ENCODE measurements at places on chromosomes 5 and 9.

DNA sequence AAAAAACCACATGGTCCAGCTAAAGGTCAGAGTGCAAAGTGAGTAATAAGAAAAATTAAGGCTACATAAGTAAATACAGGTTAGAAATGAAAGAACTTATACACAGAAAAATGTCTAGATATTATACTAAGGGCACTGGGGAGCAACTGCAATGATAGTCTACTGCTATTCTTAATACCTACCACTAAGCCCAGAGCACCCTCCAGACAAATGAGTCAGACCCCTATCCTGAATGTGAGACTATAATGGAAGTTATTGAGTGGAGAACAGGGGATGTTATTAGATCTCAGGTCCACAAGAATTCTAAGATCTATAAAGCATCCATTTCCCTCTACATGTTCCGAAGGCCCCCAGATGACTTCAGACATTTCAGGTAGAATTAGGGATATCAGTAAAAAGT, 438.3 kb downstream of the PRELID2 start:
- no peak for DNase-seq

GRCh38 chr5:131260895-131261294, 3.0 kb upstream of the CDC42SE2 start:
- no peak for DNase-seq

DNA sequence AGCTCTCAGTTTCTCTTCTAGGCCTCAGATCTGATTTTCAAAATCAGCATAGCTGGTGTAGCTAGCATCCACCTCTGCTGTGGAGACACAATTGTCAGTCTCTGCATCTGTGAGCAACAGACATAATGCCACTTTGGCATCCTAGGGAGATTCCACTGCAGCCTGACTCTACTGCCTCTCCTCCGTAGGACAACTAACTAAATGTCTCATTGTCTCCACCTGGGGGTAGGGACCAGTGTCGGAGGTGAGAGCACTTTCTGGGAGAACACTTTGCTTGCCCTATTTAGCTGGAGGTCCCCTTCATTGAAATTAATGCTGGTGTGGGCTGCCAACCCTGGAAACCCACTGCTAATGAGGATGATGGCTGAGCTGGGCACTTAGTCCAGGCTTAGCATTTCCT, 1.4 kb downstream of the PPP3R2 start:
- no peak for DNase-seq

DNA sequence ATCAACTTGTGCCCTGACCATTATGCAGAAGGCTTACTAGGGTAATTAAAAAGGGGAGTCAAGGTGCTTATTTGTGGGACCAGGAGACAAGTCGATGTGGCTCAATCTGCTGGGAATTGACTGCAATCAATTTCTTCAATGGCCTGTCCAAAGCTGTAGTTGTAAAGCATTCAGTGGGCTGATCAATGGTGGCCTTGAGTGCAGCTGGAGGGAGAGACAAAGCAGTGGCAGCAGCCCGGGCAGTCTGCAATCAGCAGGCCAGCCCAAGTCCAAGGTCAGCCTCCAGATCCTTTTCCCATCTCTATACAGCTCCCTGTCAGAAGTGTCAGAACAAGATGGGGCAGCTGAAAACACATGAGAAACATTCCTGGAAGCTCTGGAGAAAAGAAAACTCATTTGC, 51.0 kb upstream of the BRINP1 start:
- no peak for DNase-seq

DNA sequence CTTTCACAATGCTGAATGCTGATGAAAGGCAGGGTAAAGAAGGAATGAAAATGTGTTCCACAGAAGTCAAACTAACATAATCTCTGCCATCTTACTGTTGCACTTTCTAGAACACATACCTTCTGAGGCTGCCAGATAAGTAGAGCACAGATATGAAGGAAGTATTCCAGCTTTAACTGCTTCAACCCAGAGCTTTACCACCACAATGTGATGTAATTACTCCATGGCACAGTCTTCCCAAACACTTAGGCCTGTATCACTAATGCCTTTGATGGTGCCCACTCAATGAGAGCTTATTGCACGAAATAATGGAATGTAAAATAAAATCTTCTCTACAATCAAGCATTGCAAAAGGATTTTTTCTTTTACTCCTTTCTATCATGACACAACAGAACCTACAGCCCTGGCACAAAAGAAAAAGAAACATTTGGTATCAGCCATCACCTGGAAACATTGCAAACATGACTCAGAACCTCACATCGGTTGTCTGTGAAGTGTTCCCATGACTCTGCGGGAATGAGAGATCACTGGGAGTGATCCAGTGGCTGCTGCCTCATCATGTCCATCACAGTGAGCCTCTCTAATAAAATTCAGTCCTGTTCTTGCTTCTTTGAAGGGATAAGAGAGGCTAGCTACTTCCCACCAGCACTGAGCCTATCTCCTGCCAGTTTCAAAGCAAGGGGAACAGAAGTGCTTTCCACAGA, 385.8 kb downstream of the EFNA5 start:
- no peak for DNase-seq

- peak; percentile 23 for DNase-seq
These were observed 98.9 kb downstream of the CSNK1G3 start for GRCh38 chr5:123610665-123611405.

- DNase-seq, result no peak
These were observed 54.3 kb downstream of the SLC46A2 start for GRCh38 chr9:112836394-112836793.

- DNase-seq, result no peak
These were observed 81.7 kb upstream of the SPTLC1 start for GRCh38 chr9:92196909-92197308.

All from HTR-8/SVneo (cell line).